Immature natural killer cell (primary cell): ENCODE measurements at places on chromosomes 4 and X. TPM values are rescaled to one million over a fixed set of nuclear protein-coding genes. Genes with fewer than 3 reads are reported as not detected.
A peak's percentile ranks its signal among the peaks of the same experiment; 100 is the strongest.

The PLP2 gene
- polyA plus RNA-seq, result 45.7 TPM

The ASB11 gene
- polyA plus RNA-seq, result not detected

The CXCL11 gene
- not detected for polyA plus RNA-seq

The PAGE2 gene
- not detected for polyA plus RNA-seq

The PHOX2B gene
- not detected for polyA plus RNA-seq

The IGFBP7 gene
- polyA plus RNA-seq, result 270 TPM

The LUZP4 gene
- not detected for polyA plus RNA-seq

DNA sequence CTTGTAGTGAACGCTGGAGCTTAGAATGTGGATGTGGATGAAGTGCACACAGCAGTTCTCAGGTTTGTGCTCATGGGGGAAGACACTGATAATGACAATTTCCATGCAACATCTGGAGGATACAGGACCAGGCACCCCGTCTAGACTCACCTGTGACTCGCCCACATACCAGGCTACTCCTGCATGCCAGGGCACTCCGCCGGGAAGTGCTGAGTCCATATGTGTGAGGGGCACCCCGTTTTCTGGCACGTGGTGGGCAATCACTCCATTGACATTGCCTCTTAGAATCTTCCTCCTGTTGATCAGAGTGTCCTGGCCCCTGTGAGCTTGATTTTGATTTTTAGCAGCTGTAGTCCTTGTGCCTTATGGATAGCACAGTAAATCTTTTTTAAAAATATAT is 90.9 kb upstream of the LRPAP1 start:
- no peak for DNase-seq

GRCh38 chr4:125041372-125041930 is 273.3 kb upstream of the FAT4 start:
- no peak for DNase-seq

GRCh38 chr4:104574371-104574770 is 79.7 kb upstream of the CXXC4 start:
- DNase-seq, result no peak

GRCh38 chrX:24283127-24283794 is 30.6 kb downstream of the SUPT20HL2 start:
- DNase-seq, result no peak

- DNase-seq, result peak; percentile 18
Observed at GRCh38 chrX:115949900-115950822, 220.4 kb upstream of the AGTR2 start.

GRCh38 chrX:39476604-39477021 is 621.1 kb downstream of the BCOR start:
- DNase-seq, result no peak

GRCh38 chr4:137961051-137961438 is 281.1 kb downstream of the SLC7A11 start:
- no peak for DNase-seq
